ENCODE measurements at places on chromosomes 2 and 18.

GRCh38 chr2:121257480-121257840 is 27.5 kb downstream of the TFCP2L1 start:
- DNase-seq, result no peak

DNA sequence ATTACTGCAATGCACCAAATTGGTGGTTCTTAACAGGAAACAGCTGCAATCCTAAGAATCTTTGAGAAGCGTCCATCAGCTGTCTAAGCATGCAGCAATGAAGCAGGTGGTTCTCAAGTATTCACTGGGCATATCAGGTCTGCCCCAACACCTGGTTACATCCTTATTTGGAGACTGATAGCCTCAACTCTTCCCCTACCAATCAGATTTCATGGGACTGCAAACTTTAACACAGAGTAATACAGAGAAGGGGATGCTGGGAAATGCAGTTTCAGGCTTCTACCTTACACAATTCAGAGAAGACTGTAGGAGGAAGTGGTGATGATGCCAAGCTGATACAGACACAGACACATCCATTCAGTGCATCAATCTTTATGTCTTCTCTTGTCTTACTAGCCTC is 240.5 kb downstream of the BCL2 start:
- DNase-seq, result peak; percentile 25

- no peak for DNase-seq
Observed at GRCh38 chr2:199433204-199433832, 24.4 kb downstream of the SATB2 start.

DNA sequence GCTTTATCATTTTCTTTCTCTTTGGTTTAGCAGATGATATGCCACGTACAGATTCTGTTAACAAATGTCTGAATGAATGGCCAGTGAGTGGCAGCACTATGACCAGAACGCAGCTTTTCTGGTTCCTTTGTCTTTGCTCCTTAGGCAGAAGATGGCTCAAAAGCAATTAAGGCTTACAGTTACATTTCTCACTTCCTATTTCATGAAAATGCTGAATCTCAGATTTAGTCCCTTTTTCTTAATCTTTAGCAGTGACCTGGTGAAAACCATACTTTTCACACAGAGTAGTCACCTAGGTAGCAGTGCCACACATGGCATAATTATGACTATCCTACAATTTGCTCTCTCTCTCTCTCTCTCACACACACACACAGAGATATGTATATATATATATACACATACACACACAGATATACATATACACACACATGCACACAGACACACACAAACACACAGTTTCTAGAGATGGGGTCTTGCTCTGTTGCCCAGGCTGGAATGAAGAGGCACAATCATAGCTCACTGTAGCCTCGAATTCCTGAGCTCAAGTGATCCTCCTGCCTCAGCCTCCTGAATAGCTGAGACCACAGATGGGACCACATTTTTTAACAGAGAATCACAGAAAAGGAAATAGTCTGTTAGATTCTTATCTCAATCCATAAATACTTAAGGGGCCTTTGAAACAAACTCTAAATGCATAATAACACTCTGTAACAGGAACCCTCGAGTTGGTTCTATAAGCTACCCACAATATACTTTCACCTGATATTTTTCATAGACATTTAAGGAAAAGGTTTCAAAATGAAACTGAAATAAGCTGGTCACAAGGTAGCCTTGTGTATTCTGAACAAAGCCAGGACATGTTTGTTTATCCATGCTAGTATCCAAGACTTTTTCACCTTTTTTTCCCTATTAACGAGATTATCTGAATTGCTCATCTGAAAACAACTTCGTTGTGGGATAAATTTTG is 11.6 kb downstream of the PDE6D start:
- no peak for DNase-seq

DNA sequence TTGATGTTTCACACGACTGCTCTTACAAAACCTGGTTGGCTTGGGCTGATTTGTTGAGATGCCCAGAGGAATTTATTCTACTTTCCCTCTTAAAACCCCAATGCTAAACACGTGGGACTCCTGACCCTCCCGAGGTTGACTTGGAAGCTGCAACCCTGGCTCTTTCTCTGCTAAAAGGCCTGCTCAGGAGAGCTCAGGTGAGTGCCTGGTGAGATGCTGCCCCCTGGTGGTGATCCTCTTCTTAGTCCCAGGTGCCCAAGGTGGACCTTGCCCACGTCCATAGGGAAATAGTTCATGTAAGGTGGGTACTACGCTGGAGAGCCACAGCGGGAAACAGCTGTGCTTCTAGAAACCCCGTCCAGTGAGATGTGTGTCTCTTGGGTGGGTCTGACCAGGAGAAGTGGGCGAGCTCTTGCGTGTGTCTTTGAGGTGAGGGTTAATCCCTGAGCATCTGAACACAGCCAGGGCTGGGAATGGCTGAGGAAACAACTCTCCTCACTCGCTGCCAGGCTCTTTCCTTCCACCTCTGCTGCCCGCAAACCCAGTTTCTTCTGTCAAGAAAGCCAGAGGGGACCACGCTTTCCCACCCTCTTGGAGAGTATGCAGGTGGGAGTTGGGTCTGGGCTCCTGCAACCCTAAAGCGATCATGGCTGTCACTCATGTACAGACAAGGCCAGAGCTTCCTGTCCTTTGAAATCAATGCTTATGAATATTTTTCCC is 25.5 kb upstream of the PXDN start:
- no peak for DNase-seq

DNA sequence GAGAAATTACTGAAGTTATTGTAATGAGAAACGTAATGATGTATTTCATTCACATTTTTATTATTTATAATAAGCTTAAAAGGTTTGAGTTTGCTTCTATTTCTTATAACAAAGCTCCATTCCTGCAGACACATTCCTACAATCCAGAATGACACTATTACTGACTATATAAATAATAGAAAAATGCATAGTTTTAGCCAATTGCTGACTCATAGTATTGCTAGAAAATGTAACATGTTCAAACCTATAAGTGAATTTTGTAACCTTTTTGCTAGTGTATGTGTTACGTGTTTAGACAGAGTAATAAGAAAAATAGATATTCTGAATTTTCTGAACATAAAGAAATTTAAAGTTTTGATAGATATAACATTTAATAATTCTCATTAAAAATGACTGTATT is 9.3 kb upstream of the VWC2L start:
- DNase-seq, result no peak
